GM13976 (cell line): ENCODE measurements at places on chromosomes 4 and X.

GRCh38 chr4:81165861-81166430, 49.1 kb downstream of the PRKG2 start:
- DNase-seq, result no peak

GRCh38 chr4:184805462-184806228, 20.1 kb downstream of the ACSL1 start:
- no peak for DNase-seq

DNA sequence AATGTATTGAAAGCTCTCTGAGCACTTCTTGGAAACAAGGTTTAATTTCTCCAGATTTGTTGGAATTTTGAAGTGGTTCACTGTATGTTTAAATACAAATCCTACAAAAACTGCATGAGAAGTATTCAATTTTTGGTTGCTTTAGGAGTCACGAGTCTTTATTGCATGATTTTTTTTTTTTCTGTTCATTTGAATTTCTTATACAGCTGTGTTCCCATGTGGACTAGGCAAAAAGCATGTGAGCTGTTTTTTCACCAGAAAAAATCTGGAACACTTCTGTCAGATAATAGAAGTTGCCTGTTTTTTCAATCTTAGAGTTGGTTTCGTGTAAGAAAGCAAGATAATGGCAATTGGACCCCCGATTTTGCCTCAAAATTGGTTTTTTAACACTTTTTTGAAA, 66.4 kb downstream of the SLC9A6 start:
- DNase-seq, result no peak

GRCh38 chr4:65667506-65668041, 2.7 kb downstream of the EPHA5 start:
- no peak for DNase-seq

- no peak for DNase-seq
Observed at GRCh38 chr4:83605210-83605609, 69.3 kb downstream of the GPAT3 start.

- DNase-seq, result peak; percentile 68
Observed at GRCh38 chr4:186201535-186202230, 10.3 kb downstream of the CYP4V2 start.

DNA sequence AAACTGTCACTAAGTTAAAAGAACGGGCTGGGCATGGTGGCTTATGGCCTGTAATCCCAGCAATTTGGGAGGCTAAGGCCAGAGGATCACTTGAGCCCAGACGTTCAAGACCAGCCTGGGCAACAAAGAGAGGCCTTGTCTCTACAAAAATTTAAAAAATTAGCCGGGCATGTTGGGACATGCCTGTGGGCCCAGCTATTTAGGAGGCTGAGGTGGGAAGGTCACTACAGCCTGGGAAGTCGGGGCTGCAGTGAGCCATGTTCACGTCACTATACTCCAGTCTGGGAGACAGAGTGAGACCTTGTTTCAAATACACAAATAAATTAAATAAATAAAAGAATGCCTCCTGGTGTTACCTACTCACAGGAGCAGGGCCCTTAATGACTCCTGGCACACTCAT, 69.5 kb downstream of the APBB2 start:
- no peak for DNase-seq

DNA sequence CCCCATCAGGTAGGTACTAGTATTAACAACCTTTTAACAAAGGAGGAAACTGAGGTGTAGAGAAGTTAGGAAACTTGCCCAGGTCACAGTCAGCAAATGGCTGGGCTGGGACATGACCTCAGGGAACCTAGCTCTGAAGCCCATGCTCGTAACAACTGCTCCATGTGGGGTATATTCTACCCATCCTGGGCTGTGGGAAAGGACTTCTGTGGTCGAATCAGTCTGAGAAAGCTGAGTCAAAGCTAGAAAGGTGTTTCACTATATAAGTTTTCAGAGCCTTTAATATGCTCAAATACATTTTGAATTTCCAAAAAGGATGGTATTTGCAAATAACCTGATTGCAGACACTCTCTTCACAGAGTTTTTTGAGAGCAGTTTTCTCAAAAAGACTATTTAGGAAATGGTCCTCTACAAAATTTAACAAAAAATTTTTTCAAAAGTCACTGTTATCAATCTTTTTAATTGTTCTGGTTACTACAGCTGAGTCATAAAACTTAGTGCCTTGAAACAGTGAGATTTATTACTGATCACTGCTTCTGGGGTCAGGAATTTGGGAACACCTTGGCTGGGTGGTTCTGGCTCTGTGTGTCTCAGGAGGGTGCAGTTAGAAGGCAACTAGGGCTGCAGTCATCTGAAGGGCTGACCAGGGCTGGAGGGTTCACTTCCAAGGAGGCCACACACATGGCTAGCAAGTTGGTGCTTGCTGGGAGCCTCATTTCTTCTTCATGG, 53.6 kb downstream of the NSG1 start:
- peak; percentile 52 for DNase-seq

DNA sequence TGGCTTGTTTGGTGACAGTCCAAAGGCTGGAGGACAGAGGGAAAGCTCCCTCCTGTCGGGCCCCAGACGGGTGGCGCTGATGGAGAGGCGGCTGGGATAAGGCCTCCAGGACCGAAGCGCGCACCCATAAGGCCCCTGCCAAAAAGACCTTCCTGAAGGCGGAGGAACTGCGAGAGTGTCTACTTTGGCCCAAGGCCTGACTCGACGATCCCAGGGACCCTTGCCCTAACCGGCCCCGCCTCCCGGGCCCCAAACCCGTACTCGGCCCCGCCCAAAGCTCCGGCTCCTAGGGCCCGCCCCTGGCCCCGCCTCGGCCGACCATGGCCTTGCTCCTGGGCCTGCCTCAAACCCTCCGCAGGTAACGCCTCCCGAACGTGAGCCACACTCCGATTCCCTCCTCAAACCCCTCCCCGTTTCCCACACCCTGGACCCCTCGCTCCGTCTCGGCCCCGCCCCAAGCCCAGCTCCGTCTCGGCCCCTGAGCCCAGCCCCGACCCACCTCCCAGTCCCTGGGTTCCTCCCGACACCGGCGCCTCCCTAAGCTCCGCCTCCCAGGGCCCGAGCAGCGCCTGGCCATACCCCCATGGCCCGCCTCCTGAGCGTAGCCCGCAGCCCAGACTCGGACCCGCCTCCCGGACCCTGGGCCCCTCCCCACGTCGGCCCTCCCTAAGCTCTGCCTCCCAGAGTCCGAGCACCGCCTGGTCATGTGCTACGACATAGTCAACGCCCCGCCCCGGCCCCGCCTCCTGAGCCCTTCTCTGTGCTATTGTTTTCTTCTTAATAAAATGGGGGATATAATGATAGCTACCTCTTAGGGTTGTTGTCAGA, 90.0 kb upstream of the DRD5 start:
- DNase-seq, result peak; percentile 88

GRCh38 chrX:11478911-11479310, 185.7 kb downstream of the AMELX start:
- DNase-seq, result no peak

- no peak for DNase-seq
Observed at GRCh38 chr4:70667740-70668535, 1.6 kb upstream of the JCHAIN start.

- peak; percentile 53 for DNase-seq
Observed at GRCh38 chr4:41957634-41958033, 22.4 kb downstream of the TMEM33 start.
